Suprapubic skin (tissue), 4 donors: ENCODE measurements at places on chromosomes 5 and 9. TPM values are rescaled to one million over a fixed set of nuclear protein-coding genes. Genes with fewer than 3 reads are reported as not detected.

INSL4 gene
- not detected for total RNA-seq

CATSPER3 gene
- not detected for total RNA-seq

SLC1A3 gene
- total RNA-seq, result 20.9 TPM

SMIM32 gene
- total RNA-seq, result not detected

ARHGEF28 gene
- 25.6 TPM for total RNA-seq

IFNA21 gene
- total RNA-seq, result not detected

SLC6A18 gene
- total RNA-seq, result not detected

ADCY2 gene
- 10.1 TPM for total RNA-seq

ZER1 gene
- total RNA-seq, result 70.4 TPM

PCDHB12 gene
- 0.83 TPM for total RNA-seq

FGF10 gene
- total RNA-seq, result 2.8 TPM

MTRR gene
- 51.2 TPM for total RNA-seq

PCAT7 gene
- not detected for total RNA-seq

FOXD4L6 gene
- total RNA-seq, result not detected

MEF2C gene
- 10.0 TPM for total RNA-seq

ORM2 gene
- total RNA-seq, result not detected

NR5A1 gene
- total RNA-seq, result not detected

ADRA1B gene
- not detected for total RNA-seq

SOHLH1 gene
- not detected for total RNA-seq

PHF2 gene
- 29.3 TPM for total RNA-seq

UNC5A gene
- not detected for total RNA-seq

STK32A gene
- total RNA-seq, result 5.1 TPM

NUDT12 gene
- total RNA-seq, result 11.1 TPM

FAM114A2 gene
- 11.6 TPM for total RNA-seq

PFN3 gene
- total RNA-seq, result not detected

CDO1 gene
- 6.0 TPM for total RNA-seq

HTR4 gene
- total RNA-seq, result 0.34 TPM

HTR1A gene
- not detected for total RNA-seq

MARCOL gene
- not detected for total RNA-seq

TRIP13 gene
- 3.7 TPM for total RNA-seq

WNK2 gene
- total RNA-seq, result 41.0 TPM

ANKRD18A gene
- 39.0 TPM for total RNA-seq

PNPLA7 gene
- 37.6 TPM for total RNA-seq

MAP1B gene
- total RNA-seq, result 38.1 TPM

DBN1 gene
- total RNA-seq, result 26.2 TPM

SOWAHA gene
- total RNA-seq, result not detected

CSNK1A1 gene
- total RNA-seq, result 273 TPM

ITGA2 gene
- total RNA-seq, result 36.0 TPM

PBX3 gene
- 25.7 TPM for total RNA-seq

MARVELD2 gene
- 29.4 TPM for total RNA-seq

MAMDC4 gene
- total RNA-seq, result 1.5 TPM

N4BP3 gene
- 11.0 TPM for total RNA-seq

BTNL3 gene
- not detected for total RNA-seq

TMEFF1 gene
- 0.32 TPM for total RNA-seq

NUTM2G gene
- not detected for total RNA-seq

EIF4EBP3 gene
- 40.7 TPM for total RNA-seq

LCN9 gene
- not detected for total RNA-seq

CCL28 gene
- 11.7 TPM for total RNA-seq
